ENCODE measurements at places on chromosomes 4 and X. TPM values are rescaled to one million over a fixed set of nuclear protein-coding genes. Genes with fewer than 3 reads are reported as not detected.

Gene TBC1D19
- 7.0 TPM for total RNA-seq

GRCh38 chr4:80138551-80139538 lies 58.5 kb upstream of the PRDM8 start:
- H3K36me3 ChIP-seq, result no peaks in the 10 kb centered on the region
- no peaks in the 10 kb centered on the region for H3K27me3 ChIP-seq
- no peaks in the 10 kb centered on the region for H3K4me1 ChIP-seq
- H3K4me3 ChIP-seq, result no peak overlapping the region

Gene HDX
- total RNA-seq, result 3.0 TPM

DNA sequence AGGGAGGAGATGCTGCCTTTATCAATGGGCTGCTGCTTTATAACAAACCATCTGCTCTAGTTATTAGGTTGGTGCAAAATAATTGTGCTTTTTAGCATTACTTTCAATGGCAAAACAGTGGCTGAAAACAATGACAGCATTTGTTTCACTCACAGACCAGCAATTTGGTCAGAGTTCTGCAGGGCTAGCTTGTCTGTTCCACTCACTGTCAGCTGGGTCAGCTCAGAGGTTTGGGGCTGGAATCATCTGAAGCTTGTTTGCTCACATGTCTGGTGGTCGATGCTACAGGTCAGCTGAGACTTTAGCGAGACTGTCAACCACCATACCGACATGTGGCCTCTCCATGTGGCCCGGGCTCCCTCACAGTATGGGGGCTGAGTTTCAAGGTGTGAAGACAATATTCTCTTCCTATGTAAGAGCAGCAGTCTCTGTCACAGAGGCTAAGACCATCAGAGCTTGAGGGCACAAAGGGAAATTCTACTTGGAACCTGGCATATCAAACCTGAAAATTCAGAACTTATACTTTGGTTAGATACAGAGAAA lies 81.3 kb upstream of the LIMCH1 start:
- H3K4me1 ChIP-seq, result no peaks in the 10 kb centered on the region
- H3K27ac ChIP-seq, result no peak overlapping the region
- no peak for DNase-seq
- H3K36me3 ChIP-seq, result no peaks in the 10 kb centered on the region

GRCh38 chrX:130402208-130402684 lies 459 bp downstream of the RBMX2 start:
- H3K4me1 ChIP-seq, result no peaks in the 10 kb centered on the region
- H3K36me3 ChIP-seq, result no peaks in the 10 kb centered on the region
- peak overlapping the region; percentile 75 for H3K4me3 ChIP-seq
- DNase-seq, result no peak
- H3K27ac ChIP-seq, result peak overlapping the region; percentile 75

Measured in Peyer's patch (tissue), 4 donors.